ENCODE measurements at places on chromosomes 5 and 9.

DNA sequence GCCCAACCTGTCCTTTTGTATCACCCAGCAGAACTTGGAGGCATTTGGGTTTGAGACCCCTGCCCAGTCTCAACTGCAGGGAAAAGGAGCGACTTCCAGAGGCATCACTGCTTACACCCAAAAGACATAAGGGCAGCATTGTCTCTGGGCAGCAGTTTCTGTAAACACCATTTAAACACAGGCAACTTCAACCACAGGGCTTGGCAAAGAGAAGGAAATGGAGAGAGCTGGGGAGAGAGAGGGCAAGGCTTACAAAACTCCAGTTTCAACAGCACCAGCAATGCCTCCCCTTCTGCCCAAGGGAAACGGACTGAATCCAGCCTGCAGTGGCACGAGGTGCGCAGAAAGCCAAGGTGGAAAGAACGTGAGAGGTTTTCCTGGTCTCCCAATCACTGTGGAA lies 147.6 kb downstream of the ROR2 start:
- DNase-seq, result no peak

DNA sequence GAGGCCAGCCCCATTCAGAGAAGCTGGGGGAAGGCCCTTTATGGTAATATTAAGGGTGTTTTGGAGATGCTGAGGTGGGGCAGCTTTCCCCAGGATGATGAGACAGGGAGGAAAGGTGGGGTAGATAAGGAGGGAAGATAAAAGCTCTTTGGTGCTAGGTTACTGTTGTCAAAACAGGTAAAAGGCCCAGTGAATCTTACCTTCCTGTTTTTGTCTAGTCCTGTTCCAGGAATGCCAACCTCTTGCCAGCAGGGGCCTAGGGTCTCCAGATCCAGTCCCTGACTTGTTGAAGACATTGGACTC lies 797 bp upstream of the CCL27 start:
- no peak for DNase-seq

DNA sequence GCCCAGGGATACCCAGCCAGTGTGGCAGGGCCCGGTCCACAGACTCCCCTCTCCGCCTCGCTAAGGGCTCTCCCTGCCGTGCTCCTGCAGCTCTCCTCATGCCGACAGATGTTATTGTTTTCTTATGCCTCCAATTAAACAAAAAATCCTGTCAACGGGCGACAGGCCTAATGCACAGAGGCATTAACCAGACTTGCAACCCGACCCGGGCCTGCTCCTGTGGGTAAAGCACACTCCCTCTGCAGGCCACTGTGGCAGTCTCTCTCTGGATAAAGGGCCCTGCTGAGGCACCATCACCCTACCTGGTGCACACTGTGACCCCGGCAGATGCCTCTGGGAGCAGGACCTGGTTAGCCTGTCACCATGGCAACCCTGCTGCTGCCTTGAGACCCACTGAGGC lies 27.5 kb upstream of the HAND1 start:
- DNase-seq, result no peak

DNA sequence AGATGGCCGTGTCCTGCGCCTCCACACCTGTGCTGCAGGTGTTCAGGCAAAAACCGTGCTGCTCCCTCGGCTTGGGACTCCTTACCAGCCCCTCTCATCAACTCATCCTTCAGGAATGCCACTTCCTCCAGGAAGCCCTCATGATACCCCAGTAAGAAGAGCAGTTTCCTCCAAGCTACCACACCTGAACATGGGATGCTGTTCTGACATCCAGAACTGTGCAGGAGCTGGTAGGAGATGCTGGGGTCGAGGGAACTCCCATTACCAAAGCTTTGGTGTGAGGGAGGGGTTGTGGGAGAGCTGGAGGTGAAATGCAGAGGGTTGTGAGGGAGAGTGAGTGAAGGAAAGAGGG lies 18.9 kb downstream of the CARD19 start:
- no peak for DNase-seq

DNA sequence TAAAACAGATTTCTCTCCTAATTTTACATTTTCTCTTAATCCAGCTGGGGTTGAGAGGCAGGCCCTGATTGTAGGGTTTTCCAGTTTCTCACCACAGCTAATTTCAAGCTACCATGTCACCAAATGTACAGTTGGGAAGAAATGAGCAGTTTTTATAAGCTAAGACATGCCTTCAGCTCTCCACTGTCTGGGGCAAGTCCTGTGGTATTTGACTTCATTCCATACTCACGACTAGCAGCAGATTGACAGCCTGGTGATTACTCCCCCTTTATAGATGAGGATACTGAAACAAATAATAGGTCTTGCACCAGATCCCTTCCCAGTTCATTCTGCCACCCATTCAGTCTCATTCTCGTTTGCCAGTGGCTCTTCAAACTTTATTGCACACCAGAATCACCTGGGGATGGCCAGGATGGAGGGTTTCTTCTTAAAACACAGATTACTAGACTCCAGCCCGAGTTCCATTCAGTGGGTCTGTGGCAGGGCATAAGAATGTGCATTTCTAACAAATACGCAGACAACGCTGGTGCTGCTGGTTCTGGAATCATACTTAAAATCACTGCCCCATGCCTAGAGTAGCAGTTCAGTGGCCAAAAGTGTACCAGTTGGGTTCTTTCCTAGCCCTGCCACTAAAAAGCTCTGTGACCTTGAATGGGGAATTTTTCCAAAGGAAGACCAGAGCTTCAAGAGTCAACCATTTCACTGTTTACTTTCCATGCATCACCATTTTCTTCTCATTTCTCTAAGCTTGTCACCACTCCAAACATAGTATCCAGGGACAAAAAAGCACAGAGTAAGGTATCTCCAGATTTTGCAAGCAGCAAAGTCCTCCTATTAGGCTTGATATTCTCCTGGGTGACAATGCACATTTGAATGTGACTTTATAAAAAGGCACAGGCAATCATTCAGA lies 64.3 kb downstream of the CSNK1A1 start:
- peak; percentile 71 for DNase-seq

- no peak for DNase-seq
These were observed 47.4 kb downstream of the ADAMTS19 start for GRCh38 chr5:129507527-129507926.

GRCh38 chr9:124818431-124819281 lies 34.6 kb upstream of the WDR38 start:
- peak; percentile 92 for DNase-seq

- DNase-seq, result no peak
These were observed 250.5 kb downstream of the DENND1A start for GRCh38 chr9:123679330-123679987.

DNA sequence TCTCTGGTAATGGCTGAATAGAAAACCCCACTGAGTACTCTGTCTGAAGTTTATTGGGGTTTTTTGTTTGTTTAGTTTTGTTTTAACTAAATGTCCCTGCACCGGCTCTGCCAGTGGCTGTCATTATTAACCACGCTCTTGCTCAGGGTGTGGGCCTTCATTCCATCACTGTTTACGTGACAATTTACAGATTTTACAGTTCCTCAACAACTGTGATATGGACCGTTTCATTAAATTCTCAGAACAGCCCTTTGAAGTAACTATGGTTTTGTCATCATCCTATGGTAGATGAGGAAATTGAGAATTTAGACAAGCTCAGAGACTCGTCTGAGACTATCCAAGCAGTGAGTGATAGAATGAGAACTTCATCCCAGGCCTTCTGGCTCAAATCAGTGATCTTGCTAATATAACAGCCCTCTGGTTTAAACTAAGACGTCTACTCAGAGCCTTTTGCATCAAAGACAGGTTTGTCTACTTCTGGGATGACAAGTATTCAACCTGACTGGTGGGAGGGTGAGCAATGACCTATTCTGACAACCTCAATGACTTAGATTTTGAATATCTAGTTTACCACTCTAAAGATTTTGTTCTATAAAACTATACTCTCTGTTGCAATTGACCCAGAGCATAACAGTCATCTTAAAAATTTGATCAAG lies 77.3 kb upstream of the MAP3K1 start:
- no peak for DNase-seq

GRCh38 chr5:62395210-62395950 lies 8.3 kb downstream of the DIMT1 start:
- peak; percentile 50 for DNase-seq

DNA sequence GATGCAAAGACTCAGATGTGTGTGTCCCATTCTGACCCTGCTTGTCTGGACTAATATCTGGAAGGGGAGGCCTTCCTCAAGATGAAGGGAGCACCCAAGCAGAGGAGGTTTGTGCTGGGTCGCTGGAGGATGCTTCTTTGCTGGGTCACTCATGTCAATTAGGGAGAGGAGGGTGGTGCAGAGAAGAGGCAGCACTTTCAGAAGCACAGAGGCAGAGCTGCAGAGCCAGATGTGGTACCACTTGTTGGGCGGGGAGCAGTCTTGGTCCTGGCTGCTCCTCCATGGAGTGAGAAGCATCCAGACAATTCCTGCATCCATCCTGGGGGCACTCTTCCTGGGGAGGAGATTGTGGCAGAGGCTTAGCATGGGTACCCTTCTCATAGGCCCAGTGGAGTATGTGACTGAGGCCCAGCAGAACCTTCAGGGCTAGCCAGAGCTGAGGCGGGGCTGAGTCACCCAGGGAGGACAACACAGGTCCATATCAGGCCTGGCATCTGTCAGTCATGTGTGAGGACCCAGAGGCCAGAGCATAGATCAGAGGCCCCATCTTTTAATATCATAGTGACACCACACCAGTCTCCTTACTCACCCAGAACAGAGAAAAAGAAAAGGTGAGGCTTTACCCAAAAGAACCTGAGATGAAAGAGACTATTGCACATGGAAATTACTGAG lies 59.8 kb downstream of the TNFSF15 start:
- no peak for DNase-seq

DNA sequence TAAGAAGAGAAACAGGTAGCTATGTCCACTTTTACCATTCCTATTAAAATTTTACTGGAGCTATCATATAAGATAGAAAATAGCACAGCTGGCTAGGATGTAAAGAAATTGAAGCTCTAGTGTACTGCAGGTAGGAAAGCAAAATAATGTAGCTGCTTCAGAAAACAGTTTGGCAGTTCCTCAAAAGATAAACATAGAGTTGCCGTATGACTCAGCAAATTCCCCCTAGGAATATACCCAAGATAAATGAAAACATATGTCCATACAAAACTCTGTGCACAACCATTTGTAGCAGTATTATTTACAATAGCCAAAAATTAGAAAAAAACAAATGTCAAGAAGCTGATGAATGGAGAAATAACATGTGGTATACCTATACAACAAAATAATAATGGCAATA lies 64.6 kb upstream of the SHISAL2B start:
- DNase-seq, result peak; percentile 25

DNA sequence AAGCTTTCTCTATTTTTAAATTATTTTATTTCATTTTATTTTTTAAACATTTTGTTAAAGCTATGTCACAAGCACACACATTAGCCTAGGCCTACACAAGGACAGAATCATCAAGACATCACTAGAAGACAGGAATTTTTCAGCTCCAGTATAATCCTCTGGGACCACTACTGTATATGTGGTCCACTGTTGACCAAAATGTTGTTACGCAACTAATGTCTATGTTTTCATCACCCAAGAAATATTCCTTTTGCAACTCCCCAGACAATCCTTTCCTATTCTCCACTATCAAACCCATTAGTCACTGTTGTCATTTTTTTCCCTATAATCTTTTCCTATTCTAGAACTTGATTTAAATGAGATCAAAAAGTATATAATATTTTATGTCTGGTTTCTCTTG lies 2371.7 kb upstream of the C9orf72 start:
- no peak for DNase-seq

DNA sequence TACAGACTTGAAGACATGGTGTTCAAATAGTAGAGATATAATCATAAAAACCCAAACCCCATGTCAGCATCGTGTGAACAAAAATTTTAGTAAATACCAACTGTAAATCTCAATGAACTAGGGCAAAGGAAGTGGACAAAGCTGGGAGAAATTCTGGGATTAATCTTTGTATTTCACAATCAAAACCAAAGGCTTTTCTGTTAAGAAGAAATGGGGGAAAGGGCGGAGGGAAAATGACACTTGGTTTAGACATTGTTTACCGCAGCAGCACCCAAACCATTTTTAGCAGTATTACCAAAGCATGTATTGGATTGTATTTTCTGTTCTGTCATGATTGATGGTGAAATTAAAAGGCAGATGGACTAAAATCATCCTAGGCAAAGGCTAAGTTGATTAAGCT lies 134.2 kb upstream of the PRSS3 start:
- DNase-seq, result no peak
